ENCODE measurements at places on chromosomes 7 and 10. TPM values are rescaled to one million over a fixed set of nuclear protein-coding genes. Genes with fewer than 3 reads are reported as not detected.

DNA sequence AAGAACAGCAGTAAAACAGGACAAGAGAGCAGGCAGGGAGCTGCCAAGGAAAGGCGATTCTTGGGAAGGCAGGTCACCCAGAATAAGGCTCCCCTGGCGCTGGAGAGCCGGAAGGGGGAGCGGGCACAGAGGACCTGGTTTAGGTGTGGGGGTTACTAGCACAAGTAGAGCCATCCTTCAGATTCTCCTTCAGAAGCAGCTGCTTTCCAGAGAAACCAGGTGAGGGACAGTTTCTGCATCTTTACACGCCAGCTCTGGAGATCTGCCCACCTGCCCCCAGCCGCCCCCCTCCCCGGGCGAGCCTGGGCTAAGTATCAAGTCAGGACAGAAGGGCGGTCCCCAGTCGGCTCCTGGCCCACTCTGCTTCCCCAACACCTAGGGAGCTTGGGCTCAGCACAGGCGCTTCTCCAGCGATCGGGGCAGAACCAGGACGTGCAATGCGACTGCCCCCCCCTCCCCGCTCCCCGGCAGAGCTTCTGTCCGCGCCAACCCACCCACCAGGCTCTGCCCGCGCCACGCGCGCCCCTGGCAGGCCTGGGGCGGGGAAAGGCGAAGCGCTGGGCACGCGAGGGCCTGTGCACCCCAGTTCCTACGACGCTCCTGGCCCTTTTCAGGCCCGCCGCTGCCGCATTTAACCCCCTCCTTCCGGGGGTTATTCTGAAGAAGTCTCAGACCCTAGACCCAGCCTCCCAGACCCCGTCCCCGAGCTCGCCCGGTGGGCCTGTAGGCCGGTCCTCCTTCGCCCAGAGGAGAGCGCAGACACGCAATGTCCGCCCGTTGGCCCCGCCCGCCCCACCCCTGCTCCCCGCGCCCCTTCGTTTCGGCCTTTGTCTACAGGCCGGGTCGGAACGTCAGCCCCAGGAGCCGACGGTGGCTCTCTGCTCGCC lies 4.4 kb upstream of the EN2 start:
- DNase-seq, result no peak

DNA sequence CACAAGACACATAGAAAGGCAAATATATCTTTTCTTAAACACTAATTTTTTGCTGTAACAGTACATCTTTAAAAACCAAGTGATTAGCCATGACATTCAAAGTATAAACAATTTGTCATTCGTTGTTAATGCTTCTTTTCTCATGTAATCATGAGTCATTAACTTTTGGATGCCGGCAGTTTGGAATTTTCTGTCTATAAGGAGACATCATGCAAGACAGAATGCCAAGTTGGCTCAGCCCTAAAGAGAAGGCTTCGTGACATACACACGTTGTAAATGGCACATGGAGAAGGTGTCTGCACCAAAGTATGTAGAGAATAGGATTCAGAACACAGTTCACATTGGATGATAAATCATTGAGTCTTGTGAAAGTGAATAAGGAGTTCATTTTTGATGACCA lies 35.9 kb downstream of the CCDC3 start:
- DNase-seq, result no peak

- DNase-seq, result no peak
Observed at GRCh38 chr7:151278949-151279348, 30.5 kb upstream of the SMARCD3 start.

DNA sequence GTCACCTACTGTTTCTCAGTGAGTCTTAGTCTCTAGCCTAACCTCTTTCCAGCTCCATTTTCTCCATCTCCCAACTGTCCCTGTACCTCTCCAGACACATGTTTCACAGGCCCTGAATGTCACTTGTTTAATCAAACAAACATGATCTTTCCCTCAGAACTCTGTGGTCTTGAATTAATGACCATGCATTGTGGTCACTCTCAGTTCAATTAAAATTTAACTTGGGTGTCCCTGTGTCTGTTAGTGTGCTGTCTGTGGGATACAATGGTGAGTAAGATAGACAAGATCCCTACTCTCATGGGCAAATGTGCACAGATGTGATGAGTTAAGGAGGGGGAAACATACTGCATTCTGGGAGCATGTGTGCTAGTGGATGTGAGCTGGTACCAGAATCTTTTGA lies 65.0 kb downstream of the RBM33 start:
- DNase-seq, result no peak

DNA sequence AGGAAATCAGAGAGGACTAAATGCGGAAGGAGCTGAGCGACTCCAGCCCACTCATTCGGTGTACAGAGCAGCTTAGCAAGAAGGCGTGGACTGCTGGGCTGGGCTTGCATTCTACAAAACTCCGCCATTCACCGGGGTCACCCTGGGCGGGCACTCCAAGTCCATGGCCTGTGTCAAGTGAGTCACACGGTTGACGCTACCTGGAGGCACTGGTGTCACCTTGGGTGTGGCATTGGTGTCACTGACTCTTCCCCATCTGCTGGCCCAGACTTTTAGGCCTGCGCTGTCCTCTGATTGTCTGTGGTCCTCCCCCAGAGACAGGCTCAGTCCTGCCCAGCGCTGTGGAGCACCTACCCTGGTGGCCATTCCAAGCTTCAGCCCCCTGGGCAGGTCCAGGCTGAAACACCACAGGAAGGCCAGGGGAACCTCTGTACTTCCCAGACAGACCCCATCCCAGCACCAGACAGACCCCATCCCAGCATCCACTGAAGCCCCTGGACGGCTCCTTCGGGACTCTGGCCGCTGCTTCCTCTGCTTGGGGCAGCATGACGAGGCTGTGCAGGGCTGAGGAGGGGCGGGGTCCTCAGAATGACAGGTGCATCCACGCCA lies 30.6 kb upstream of the CNPY1 start:
- peak; percentile 26 for DNase-seq

DNA sequence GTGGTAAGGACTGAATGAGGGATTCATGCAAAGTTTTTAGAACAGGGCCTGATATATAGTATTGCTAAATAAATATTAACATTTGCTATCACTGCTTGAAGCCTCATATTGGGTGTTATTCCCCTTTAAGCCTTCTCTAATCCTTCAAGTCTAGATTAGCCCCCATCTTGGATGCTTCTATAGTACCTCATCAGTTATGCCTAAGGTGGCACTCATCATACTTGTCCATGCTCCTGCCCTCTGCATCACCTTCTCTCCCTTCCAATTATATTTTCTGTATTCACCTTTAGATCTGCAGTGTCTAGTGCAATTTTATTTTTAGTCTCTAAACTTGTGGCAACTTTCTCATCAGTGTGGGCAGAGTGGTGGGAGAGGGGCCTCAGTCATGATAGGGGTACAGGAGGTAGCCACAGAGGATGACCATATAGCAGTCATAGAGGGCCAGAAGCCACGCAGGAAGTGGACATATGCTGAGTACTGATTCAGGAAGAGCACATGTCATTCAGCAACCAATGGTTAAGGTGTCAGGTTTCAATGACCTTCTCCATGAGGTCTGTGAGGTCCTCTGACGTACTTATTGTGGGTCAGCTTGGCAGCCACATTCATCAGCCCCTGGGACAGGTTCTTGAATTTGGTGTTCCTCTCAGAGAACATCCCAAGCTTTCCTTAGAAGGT lies 2.5 kb downstream of the ENTPD1 start:
- DNase-seq, result peak; percentile 18

DNA sequence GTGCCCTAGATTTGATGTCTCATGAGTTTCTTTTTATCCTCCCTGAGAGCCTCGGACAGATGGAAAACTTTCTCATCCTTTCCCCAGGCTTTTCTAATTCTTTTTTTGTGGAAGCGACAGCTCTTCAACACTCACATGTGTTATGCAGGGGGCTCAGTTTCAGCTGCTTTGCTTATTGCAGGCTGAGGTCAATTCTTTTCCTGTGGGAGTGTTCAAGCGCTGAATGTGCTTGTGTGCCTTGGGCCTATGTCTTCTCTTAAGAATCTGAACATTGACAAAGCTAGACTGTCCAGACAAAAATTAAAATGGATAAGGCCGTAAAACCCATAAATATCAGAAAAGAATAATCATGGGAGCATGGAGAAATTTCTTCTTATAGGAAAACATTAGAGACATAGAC lies 125.2 kb upstream of the STEAP4 start:
- DNase-seq, result no peak

GRCh38 chr7:114086537-114086913 lies 167.7 kb upstream of the PPP1R3A start:
- peak; percentile 49 for DNase-seq

GRCh38 chr10:31693491-31693890 lies 235.1 kb downstream of the ARHGAP12 start:
- peak; percentile 25 for DNase-seq

DNA sequence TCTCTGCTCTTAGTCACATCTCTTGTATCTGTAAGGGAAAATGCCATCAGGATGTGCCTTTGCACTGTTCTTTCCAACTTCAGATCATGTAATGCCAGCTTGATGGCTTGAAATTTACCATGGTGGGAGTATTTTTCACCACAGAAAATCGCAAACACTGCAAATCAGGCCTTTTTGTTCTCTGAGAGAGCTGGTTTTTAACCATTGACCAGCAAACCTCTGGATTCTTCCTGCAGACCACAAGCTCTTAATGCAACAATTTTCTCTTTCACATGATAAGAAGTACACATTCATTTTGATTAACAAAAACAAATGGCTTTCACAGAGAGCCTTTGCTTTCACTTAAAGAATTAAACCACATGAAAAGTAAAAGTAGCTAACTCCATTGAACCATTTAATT lies 145.4 kb upstream of the NEBL start:
- DNase-seq, result no peak

- DNase-seq, result no peak
Observed at GRCh38 chr7:26993816-26994810, 101.7 kb downstream of the HOXA1 start.

GRCh38 chr7:5206686-5207085 lies 16.7 kb downstream of the WIPI2 start:
- DNase-seq, result no peak

DNA sequence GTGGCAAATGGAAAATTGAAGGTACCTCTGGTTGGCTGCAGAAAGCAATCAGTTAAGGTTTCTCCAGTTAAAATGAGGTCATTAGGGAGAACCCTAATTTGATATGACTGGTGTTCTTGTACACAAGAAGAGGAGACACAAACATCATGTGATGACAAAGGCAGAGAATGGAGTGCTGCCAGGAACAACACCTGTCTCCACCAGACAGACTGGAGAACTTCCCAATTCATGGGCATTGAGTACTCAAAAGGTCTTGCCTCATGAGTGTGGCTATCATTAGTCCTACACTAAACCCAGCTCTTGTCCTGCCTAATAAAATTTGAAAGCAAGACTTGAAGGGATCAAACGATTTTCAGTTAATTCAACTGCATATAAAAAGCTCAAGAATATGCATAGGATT lies 152.6 kb downstream of the PTPN20 start:
- DNase-seq, result no peak

GRCh38 chr10:34249634-34250033 lies 565.5 kb downstream of the PARD3 start:
- no peak for DNase-seq

DNA sequence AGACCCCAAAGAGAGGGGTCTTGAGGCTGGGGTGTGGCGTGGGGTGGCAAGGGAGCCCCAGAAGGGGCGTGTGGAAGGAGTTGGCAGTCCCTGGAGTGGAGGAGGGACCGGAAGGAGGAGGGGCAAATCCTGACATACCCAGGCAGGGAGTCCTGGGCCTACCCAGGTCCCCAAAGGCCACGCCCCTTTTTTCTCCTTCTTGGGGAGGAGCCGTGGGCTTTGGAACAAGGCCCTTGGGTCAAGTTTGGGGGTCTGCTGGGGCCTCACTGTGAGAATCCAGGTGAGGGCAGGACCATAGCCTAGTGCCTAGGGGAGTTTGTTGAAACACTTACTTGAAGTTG lies 1.2 kb upstream of the SMARCD3 start:
- peak; percentile 48 for DNase-seq

DNA sequence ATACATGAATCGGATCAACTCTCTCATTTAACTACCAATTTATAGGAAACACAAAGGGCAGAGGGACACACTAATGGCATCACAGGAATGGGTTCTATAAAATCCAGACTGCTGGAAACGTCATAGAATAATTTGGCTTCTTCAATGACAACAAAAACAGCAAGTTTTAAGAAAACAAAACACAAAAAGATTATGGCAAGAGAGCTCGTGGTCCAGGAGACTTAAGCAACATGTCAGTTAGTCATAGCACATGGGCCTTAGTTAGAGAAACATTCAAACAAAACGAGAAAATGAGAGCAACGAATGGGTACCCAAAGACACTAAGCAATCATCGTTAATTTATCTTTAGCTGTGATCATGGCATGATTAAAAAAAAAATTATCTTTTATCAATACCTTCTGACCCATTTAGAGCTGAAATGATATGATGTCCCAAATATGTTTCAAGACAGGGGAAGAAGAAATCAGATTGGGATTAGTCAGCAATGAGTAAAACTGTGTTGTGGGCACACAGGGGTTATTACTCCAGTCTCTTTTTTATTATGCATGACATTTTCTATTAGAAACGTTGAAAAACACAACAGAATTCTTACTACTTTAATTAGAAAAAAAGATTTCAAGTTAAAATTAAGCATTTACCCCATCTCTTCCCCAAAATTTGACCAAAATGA lies 28.3 kb downstream of the NCAPG2 start:
- no peak for DNase-seq

DNA sequence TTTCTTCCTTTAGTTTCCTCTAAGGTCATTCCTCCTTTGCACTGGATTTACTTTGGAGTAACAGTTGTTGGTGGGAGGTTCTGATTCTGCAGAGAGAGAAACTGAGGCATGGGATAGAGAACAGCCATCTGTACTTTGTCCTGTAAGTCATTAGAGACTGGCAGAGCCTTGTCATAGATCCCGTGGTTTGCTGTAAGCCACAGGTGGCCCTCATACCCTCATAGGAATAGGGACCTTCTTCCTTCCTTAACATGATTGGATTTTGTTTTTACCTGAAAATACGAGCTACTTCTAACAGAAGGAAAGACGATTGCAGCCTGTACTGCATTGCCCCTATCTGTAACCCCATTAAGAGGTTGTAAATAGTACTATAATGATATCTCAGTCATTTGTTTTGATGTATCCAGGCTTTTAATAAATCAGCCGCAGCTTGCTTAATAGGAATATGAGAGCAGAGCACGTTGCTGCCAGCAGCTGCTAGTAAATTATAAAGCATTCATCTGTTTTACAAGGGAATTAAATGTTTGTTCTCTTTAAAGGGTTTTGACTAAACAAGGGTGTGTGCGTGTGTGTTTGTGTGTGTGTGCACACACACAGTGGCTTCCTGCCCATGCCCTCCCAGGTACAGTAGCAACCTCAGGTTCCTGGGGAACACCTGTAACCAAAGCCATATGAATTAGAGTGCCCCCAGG lies 249.8 kb downstream of the AUTS2 start:
- no peak for DNase-seq

Gene ALOX5
- 27.2 TPM for total RNA-seq

Gene INSYN2A
- not detected for total RNA-seq

Gene ARMC3
- total RNA-seq, result not detected

Gene GRID1
- 1.6 TPM for total RNA-seq

Gene OPTN
- total RNA-seq, result 74.8 TPM

Gene CYP2C19
- total RNA-seq, result 2.6 TPM

Gene AQP1
- 98.3 TPM for total RNA-seq

Gene UPK3BL2
- 49.0 TPM for total RNA-seq

Gene TMEM196
- not detected for total RNA-seq

Gene LIPM
- not detected for total RNA-seq

Gene C7orf57
- not detected for total RNA-seq

Gene ATG9B
- not detected for total RNA-seq

Data from transverse colon (tissue), 4 donors.